ENCODE measurements at places on chromosomes 3 and 15. TPM values are rescaled to one million over a fixed set of nuclear protein-coding genes. Genes with fewer than 3 reads are reported as not detected.

ASB14 gene
- total RNA-seq = 1.9 TPM

ADGRG7 gene
- not detected for total RNA-seq

TAMM41 gene
- 9.7 TPM for total RNA-seq

TMEM212 gene
- total RNA-seq = not detected

FAM107A gene
- total RNA-seq = 28.5 TPM

SPATA12 gene
- total RNA-seq = not detected

KBTBD13 gene
- 1.4 TPM for total RNA-seq

ANKRD34C gene
- not detected for total RNA-seq

ZPLD1 gene
- total RNA-seq = 0.07 TPM

ACTRT3 gene
- total RNA-seq = 0.88 TPM

TRA2B gene
- total RNA-seq = 57.5 TPM

CIDEC gene
- 13.4 TPM for total RNA-seq

ECT2 gene
- total RNA-seq = 5.8 TPM

PXYLP1 gene
- 2.0 TPM for total RNA-seq

BFSP2 gene
- total RNA-seq = not detected

ITIH1 gene
- total RNA-seq = 0.72 TPM

CBLB gene
- total RNA-seq = 14.8 TPM
